NCI-H187 (cell line): ENCODE measurements at places on chromosomes 3 and 15.

GRCh38 chr3:76310667-76311066 lies 525.3 kb upstream of the ZNF717 start:
- DNase-seq = no peak

- DNase-seq = no peak
These were observed 218.7 kb downstream of the FEZF2 start for GRCh38 chr3:62154457-62155148.

DNA sequence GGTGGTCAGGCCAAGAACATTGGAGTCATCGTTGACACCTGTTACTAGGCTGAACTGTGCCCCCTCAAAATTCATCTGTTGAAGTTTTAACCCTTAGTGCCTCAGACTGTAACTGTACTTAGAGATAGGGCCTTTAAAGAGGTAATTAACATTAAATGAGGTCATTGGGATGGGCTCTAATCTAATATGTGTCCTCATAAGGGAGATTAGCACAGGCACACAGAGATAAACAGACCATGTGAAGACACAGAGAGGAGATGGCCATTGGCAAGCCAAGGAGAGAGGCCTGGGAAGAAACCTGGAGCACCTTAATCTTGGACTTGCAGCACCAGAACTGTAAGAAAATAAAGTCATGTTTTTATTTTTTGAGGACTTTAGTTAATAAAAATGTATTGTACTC lies 59.6 kb downstream of the PLCL2 start:
- DNase-seq = no peak

- DNase-seq = no peak
These were observed 153.4 kb downstream of the LMLN start for GRCh38 chr3:198113206-198114053.

DNA sequence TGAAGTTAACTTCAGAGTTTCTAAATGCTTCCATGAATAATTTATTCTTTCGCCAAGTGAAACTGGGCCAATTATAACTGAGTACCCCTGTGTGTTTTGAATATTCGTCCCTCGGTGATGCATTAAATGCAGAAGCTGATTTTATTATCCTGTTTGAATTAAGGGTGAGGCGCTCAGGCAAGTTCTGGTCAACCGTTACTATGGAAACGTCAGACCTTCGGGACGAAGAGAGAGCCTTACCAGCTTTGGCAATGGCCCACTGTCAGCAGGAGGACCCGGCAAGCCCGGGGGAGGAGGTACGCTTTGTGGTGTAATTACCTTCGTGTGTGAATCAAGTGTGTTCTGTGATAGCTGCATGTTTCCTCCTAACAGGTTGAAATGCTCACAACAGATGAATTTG lies 239.8 kb downstream of the ITPR1 start:
- DNase-seq = no peak

GRCh38 chr3:43872301-43872700 lies 181.6 kb downstream of the ABHD5 start:
- no peak for DNase-seq

DNA sequence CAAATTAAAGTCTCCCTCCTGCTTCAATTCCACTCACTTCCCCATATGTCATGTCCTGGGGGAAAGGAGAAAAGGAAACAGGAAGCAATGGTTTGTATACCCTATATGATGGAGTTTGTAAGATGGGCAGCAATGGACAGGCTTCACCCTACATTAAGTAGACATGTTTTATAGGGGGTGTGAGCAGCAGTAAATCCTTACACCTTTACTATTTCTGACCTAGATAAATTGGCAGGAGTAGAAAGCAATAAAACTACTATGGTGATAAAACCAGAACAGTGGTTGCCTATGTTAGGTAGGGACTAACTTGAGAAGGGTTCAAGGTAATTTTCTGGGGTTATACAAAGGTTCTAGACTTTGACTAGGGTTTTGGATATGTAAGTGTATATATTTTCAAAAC lies 301.7 kb downstream of the GBE1 start:
- DNase-seq = no peak

- no peak for DNase-seq
These were observed 579 bp upstream of the UBE3A start for GRCh38 chr15:25439369-25439836.

DNA sequence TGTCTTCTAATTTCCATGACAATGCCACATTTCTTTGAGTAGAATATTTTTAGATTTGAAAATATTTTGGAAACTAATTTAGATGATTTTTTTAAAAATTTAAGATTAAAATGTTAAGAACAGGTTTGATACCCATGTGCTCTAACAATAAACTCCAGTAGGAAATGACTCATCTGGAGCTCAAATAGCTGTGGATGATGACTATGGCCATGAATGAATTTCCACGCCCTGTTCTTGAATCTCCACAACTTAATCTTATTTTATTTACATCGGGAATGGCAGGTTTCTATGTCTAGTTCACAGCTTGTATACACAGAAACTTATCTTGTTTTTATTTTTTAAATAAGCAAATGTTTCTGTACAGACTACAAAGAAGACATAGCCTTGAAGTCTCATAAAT lies 726.8 kb downstream of the NAALADL2 start:
- no peak for DNase-seq

DNA sequence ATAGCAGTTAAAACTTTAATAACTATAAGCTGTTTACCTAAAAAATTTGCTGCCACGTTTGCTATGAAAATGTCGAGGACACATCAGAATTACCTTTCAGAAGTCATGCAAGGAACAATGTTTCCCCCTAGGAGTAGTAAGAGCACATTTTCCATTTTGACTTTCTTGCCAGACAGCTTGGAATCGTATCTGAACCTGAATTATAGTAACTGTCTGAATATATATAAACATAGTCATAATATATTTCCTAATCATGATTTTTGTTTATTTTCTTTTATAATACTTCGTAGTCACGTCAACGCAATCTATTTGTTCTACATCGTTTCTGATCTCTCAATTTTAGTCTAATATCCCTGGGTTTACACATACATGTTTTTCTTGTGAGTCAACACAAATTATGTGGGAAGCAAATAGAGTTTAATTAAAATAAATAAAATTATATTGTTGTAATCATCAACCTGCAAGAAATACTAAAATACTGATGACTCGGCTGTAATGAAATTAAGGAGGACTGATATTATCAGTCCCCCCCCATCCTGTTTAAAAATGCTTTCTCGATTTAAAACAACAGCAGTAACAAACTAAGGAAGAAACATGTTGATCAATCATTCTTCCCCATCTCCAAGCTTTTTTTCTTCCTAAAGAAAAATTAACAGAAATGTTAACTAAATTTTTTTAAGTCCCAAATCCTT lies 78.4 kb downstream of the MME start:
- no peak for DNase-seq

DNA sequence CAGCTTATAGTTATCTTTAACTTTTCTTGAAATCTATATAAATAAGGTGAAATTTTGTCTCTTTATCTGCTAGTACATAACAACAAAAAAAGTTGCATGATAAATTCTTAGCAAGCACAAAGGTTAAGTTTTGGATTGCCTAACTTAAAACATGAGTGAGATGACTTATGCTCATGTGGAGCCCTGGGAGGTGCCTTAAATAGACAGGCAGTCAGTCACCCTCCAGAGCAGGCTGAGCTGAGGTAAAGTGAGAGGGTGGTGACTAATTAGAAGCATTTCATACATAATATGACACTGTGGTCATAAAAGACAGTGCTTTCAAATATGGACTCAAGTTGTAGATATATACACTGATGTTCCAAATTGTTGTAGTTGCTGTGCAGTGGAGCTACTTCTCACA lies 14.6 kb upstream of the MME start:
- no peak for DNase-seq

- no peak for DNase-seq
These were observed 11.1 kb downstream of the DCUN1D1 start for GRCh38 chr3:182969277-182969676.

GRCh38 chr15:40379853-40380252 lies 2.7 kb upstream of the KNSTRN start:
- no peak for DNase-seq

DNA sequence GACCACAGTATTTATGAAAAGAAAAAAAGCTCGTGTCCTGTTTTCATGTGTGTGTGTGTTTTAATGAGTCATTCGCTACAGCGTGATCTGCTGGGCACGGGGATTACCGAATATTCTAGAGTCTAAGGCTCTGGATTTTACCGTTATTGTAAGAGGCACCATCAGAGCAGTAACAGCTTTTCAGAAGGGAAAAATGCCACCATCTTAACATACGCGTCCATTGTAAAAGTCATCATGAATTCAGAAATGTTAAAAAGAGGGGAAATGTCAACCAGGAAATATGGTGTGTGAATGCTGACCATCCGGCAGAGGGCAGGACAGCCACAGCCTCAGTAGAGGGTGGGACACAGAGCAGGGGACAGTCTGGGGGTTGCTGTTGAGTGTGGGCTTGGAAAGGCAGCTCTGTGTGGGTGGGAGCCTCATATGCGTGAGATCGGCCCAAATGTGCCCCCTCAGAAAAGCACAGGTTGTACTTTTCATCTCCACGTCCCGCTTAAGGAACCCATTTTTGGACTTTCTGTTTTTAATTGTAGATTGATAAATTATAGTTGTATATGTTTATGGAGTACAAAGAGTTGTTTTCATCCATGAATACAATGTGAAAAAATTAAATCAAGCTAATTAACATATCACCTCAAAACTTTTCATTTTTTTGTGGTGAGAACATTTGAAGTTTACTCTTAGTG lies 69.6 kb downstream of the ASB7 start:
- no peak for DNase-seq

DNA sequence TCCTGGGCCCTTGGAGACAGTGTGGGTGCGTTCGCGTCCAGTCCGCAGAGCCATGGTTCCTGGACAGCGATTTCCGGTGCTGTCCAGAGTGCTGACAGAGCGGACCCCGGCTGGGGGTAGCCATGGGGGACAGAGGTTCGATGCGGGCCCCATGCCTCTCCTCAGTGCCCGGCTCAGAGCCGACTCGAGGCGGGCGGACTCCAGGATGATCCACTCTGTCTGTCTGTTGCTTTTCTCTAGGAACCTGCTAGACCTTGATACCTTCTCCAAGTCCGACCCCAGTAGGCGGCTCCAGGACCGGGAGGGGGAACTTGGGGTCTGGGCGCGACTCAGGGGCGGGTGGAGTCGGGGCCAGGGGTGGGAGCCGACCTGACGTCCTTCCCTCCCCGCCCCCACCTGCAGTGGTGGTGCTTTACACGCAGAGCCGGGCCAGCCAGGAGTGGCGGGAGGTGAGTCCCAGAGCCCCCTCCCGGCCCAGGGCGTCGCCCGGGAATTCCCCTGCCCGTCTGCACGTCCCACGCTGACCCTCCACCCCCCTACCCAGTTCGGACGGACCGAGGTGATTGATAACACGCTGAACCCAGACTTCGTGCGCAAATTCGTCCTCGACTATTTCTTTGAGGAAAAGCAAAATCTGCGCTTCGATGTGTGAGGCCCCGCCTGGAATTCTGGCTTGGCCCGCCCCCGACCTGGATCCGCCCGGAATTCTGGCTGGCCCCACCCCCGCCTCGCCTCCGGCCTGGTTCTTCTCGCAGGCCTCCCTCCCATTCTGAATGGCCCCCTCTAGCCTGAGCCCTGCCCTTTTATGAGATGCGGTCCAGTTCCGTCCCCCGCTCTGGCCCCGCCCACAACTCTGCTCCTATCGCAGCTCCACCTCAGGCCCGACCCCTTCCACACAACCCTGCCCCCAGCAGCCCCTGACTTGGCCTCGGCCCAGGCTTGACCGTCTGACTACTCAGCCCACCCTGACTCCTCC lies 1.0 kb downstream of the CPNE9 start:
- DNase-seq = no peak

DNA sequence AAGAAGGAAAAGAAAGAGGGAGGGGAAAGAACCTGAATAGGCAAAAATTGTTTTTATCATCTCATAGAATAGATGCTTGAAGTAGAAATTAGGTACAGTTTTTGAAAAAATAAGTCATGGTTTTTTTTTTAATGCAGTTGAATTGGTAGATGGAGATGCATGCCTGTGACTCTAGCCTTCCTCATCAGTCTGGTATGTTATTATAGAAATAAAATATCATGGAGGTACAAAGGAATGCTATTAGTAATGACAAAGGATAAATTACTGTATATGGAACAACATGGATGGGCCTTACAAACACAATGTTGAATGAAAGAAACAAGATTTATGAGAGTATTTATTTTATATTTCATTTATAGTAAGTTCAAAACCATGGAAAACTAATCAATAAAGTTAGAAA lies 162.4 kb upstream of the GALNT15 start:
- DNase-seq = no peak

- DNase-seq = peak; percentile 67
These were observed 170.0 kb downstream of the SEMA6D start for GRCh38 chr15:47887241-47887800.

GRCh38 chr3:197680955-197681521 lies 55.7 kb downstream of the RUBCN start:
- DNase-seq = no peak

GRCh38 chr15:96102631-96103030 lies 227.9 kb upstream of the NR2F2 start:
- DNase-seq = no peak

DNA sequence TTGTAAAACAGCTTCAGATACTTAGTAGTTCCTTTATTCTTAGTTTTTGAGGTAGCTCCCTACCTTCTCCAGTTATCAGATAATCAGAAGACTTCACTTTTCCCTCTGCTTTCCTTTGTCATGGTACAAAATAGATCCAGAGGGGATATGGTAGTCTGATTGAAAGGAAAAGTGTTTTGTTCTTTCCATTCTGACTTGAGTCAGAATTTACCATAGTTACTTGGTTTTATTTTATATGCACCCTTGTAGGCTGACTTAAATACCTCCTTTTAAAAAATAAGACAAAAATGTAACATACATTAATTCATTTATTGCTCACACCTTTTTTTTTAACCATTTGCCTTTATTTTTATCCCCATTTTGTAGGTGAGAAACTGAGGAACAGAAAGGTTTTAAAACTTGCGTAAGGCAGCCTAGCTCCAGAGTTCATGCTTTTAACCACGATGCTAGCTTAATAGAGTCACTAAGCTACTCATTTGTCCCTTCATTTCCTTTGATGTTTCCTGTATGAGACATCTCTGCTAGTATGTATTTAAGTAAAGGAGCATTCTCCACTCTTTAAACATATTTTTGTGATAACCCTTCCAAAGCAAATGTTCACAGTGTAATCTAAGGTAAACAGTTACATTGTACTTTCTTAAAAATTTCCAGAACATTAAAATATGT lies 187.5 kb downstream of the KLHL25 start:
- DNase-seq = no peak

DNA sequence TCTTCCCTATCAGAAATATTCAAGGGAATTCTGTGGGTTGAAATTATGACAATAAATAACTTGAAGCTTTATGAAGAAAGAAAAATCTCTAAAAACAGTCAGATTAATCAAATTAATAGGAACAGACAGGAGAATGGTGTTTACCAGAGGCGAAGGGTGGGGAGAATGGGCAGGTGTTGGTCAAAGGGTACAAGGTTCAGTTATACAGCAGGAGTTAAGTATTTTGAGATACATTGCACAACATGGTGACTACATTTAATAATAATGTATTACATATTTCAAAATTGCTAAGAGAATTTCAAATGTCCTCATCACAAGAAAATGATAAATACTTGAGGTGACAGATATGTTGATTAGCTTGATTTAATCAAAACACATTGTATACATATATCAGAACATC lies 18.6 kb downstream of the SPCS1 start:
- no peak for DNase-seq
